ENCODE measurements at places on chromosomes 2 and 18. TPM values are rescaled to one million over a fixed set of nuclear protein-coding genes. Genes with fewer than 3 reads are reported as not detected.

DNA sequence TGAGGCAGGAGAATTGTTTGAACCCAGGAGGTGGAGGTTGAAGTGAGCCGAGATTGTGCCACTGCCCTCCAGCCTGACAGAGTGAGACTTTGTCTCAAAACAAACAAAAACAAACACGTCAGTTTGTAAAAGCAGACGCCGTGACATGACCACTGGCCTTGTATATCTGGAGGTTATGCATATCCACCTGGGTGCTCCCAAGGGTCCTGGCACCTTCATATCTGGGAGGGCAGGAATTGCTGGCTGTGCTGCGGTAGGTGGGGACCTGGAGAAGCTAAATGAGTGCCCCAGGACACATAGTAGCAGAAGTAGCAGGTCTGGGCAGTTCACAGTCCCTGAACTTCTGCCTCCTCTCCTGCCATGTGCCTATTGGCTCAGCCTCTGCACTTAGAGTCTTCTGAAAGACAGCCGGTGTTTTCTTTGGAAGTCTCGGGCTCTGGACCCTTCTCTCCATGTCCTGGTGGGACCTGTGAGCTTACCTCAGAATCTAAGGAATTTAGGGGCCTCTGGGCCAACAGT lies 30.9 kb upstream of the IL1R2 start:
- no peak for DNase-seq

DNA sequence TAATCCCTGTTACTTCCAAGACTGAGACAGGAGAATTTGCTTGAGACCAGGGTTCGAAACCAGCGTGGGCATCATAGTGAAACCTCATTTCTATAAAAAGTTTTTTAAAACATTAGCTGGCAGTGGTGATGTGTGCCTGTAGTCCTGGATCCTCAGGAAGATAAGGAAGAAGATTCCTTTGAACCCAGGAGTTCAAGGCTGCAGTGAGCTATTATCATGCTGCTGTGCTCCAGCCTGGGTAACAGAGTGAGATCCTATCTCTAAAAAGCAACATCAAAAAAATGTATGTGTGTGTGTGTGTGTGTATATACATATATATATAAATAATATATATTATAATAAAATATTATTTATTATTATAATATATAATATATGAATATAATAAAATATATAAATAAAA lies 1417.6 kb upstream of the CDH2 start:
- no peak for DNase-seq

The DIPK1C gene
- 0.73 TPM for polyA plus RNA-seq

- DNase-seq: peak; percentile 30
These were observed 214.6 kb downstream of the SETBP1 start for GRCh38 chr18:44895176-44895798.

GRCh38 chr2:3563521-3563976 lies 5.4 kb upstream of the RNASEH1 start:
- no peak for DNase-seq

All from hepatocyte (in vitro differentiated cells).